ENCODE measurements at places on chromosomes 2 and 18.

DNA sequence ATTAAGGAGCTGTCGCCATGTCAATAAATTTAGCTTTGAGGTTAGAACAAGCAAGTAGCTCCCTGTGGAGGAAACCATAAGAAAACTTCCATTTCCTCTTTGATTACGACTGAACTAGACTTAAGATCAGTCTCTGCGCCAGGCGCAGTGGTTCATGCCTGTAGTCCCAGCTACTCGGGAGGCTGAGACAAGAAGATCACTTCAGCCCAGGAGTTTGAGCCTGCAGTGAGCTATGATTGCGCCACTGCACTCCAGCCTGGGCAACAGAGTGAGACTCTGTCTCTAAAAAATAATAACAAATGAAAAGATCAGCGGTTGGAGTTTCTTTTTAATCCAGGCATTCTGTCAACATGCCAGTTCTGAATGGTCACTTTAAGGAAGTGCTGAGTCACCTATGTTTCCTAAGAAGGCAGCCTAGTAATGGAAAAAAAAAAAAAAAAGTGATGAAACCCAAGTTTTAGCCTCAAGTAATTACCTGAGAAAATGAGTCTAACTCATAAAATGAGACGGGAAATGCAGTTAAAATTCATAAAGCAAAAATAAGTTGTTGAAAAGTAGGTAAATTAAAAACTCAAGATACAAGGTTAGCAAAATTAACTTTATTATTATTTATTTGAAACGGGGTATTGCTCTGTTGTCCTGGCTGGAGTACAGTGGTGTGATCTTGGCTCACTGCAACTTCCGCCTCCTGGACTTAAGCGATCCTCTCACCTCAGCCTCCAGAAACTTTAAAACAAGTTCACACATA is 10.2 kb downstream of the C18orf32 start:
- no peak for DNase-seq

DNA sequence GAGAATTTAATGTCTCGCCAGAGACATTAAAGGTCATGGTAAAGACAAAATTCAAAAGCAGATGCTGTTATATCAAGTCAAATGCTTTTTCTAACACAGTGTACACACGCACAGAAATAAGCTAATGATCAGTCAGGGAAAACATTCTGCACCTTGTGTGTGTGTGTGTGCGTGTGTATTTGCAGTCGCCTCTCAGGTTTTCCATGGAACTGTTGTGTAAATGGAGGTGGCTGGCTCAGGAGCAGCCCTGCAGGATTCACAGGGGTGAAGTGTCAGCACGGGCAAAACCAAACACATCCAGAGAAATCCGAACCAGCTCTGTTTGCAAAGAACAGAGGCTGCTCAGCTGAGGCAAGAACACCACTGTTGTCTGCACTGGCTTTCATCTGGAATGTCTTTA is 76.2 kb upstream of the YWHAQ start:
- DNase-seq: no peak

DNA sequence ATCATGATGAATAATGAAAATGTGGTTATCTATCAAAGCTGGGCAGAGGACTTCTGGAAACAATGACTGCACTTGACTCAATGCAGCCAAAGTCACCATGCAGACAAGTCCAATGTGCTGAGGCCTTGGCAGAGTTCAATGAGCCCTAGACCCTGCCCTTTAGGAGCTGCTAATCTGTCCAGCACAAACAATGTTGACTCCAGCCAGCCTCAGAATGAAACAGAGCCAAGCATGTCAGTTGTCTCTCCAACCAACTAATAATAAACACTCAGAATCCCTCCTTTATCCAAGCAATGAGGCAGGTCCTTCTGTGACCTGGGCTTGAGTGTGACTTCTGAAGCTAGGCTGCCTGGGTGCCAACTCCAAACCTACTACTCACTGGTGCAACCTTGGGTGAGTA is 270.6 kb downstream of the BCL11A start:
- DNase-seq: no peak

DNA sequence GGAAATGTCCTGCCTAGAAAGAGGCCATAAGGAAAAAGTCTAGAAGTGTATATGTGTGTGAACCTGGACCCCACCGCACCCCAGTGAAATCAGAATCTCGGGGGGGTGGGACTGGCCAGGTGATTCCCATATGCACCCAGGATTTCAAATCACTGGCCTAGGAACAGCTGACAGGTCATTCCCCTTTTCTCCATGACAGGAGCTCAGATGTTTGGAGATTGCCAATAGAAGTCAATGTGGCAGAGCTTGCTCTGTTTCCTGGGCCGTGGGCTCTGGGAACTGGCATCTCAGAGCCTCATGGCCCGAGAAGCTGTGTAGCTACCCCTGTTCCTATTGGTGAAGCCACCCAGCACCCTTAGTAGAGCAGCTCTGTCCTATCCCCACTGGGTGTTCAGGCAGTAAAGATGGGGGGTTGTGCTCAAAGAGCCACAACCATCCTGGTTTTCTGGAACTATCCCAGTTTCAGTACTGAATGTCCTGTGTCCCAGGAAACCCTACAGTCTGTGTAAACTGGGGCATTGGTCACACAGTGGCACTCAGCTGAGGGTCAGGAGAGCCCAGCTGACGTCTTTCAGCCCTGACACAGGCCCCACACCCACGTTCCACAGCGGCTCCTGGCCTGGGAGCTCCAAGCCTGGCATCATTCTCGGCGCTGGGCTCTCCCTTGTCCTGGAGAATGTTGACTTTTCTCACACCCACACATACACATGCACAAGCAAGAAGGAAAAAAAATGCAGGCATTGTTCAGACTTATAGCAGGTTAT is 18.9 kb downstream of the GNLY start:
- no peak for DNase-seq

- no peak for DNase-seq
Measured at GRCh38 chr2:107712857-107713256, 113.8 kb upstream of the RGPD4 start.

- DNase-seq: no peak
Measured at GRCh38 chr2:47359375-47359868, 43.5 kb upstream of the MSH2 start.

DNA sequence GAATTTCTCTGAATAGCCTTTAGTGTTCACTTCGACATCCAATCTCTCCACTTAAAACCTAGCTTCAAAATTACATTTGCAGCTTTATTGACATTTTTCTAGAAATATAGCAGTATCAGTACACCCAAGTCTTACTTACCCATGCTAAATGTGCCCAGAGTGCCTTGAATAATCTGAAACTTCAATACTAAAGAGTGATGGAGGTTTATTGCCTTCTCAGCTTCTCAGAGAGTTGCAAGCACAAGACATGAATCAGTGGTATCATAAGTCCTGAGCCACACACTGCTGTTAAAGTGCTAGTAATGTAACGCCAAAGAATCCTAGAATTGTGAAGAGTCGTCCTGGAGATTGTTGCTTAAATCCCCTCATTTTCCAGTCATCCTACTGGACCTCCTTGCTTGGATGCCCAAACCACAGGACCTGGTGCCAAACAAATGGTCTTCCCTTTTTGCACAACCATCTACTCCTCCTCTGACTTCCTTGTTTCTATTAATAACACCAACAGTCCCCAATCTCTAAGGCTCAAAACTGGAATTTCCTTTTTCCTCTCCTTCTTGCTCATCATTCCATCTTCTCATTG is 83.2 kb upstream of the SPATS2L start:
- no peak for DNase-seq

DNA sequence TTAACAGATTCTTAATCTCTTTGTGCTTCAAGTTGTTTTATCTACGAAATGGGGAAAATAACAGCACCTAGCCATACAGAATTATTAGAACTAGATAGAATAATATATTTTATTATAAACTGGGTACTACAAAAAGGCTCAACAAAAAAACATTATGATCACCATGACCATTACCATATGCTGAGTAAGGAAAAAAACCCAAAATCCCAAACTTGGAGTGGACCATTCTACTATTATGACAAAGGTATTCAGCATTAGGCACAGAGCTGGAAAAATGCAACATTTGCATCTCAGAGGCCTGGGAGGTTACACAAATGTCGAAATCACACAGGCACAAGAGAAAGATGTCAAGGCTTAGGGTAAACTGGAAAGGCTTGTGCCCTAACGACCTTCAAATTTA is 162.8 kb downstream of the SRBD1 start:
- no peak for DNase-seq

- no peak for DNase-seq
Measured at GRCh38 chr2:172248785-172249187, 146.1 kb upstream of the DLX2 start.

DNA sequence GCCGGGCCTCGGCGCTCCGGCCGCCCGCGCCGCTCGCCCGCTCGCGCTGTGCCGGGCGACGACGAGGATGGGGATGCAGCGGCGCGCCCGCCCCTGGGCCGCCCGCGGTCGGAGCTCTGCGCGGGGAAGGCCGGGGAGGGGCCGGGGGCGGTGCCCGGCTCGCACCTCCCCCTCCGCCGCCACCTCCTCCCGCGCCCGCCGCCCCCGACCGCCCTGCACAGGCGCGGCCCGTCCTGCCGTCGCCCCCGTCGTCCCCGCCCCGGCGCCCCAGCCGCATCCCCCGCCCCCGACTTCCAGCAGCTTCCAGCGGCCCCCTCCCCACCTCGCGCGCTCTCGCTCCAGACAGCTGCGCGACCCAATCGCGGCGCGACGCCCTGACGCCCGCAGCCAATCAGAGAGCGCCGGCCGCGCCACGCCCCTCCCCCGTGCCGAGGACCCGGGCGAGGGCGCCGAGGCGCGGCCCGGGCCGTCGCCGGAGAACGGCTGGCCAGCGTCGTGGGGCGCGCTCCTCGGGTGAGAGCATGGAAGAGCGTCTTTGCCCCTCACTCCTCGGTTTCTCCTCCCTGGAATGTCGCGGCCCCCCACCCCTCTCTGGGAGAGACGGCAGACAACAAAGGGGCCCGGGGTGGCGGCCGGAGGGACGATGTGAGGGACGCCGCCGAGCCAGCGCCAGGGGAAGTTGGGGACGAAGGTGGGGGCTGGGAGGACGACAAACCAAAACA is at the start of gene MBOAT2:
MBOAT2 (minus strand) TSS at position 69 of the 722 bp plus-strand sequence. CDS start 70 bp downstream, outside the sequence.
- no peak for DNase-seq

GRCh38 chr2:118055512-118056164 is 32.6 kb upstream of the INSIG2 start:
- no peak for DNase-seq

DNA sequence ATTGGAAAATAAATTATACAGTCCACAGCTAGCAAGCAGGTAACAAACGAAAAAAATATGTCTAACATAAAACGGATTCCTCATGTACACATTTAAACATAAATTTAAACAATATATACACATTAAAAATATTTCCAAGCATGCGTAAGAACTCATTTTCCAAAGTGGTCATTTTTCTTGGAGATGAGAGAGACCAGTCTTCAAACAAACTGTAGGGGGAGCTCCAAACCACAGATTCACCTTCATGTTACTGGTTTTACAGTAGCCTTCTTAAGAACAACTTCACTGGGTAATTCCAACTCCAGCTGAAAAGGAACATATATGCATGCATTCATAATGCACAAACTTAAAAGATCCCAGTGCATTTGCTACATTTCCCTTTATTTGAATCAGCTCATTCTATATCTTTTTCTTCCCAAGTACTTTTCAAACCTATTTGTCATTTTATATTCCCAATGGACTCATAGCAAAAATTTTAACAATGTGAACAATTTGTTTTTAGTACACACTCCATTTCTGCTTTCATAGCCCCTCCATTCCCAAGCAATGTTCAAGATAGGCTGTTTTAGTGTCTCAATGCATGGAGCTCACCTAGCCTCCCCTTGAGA is 4.7 kb upstream of the STAMBP start:
- DNase-seq: no peak
